ENCODE measurements at places on chromosomes 16 and 17.

DNA sequence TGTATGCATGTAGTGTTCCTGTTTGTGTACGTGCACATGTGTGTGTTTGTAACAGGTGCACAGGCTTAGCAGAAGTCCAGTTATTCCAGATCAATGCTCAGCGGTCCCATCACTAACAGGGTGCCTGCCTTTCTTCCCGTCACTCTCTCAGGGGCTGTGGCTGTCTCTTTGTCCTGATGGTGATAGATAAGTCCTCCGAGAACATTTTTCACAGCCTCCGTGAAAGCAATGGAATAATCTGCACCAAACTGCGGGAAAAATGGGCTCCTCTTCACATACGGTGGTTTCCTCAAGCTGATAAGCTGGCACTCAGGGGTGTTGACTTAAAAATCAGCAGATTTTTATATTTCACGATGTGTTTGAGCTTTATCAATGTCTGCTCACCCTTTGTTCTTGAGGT, 342.3 kb downstream of the TMEM114 start:
- DNase-seq = no peak

- no peak for DNase-seq
Observed at GRCh38 chr17:19540706-19541370, 7.2 kb downstream of the SLC47A1 start.

GRCh38 chr17:48062273-48062672, 14.1 kb downstream of the NFE2L1 start:
- DNase-seq = no peak

GRCh38 chr16:27152121-27152520, 51.2 kb upstream of the KDM8 start:
- no peak for DNase-seq
